ENCODE measurements at places on chromosomes 12 and 14. TPM values are rescaled to one million over a fixed set of nuclear protein-coding genes. Genes with fewer than 3 reads are reported as not detected.

DNA sequence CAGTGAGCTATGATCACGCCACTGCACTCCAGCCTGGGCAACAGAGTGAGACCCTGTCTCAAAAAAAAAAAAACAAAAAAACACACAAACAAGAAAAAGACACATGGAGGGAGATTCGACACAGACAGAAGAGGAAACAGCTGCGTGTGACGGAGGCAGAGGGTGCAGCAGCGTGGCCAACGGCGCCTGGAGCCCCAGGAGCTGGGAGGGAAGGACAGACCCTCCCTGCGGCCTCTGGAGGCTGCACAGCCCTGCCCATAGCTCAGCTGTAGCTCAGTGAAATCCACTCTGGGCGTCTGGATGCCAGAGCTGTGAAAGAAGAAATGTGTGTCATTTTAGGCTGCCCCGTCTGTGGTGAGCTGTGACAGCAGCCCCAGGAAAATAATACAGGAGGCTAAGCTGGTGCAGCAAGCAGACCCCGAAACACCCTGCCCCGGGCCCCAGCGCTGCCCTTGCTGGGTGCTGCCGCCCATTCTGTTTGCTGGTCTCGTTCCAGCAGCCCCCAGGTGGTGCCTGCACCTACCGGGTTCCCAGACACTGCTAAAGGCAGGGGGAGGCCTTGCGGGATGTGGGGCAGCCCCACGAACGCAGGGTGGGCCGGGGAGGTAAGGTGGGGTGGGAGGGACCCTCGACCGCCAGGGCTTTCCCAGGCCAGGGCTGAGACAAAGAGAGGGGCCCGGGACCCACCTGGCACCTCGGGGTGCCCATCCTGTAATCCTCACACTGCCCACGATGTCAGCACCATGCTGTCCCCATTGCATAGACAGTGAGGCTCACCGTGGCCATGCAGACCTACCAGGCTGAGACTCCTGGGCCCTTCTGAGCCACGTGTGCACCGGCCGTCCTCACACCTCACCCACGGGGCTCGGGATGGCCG lies 21.2 kb downstream of the GALNT9 start:
- no peak for DNase-seq

GRCh38 chr12:77352946-77353345 lies 287.6 kb upstream of the E2F7 start:
- no peak for DNase-seq

DNA sequence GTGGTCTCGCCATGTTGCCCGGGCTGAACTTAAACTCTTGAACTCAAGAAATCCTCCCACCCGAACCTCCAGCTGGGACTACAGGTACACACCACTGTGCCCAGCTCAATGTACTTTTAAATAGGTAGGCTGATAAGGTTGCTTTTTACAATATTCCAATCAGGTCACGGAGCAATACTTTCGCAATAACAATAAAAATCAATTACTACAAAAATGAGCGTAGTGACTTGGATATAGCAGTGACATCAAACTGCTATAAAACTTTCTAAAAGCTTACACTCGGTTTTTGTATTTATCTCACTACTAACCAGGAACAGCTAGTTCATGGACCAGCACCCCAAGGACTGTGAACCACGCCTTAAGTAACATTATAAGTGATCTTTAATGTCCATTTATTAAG lies 10.5 kb downstream of the SARNP start:
- DNase-seq, result no peak

- no peak for DNase-seq
These were observed 80.3 kb upstream of the NOS1 start for GRCh38 chr12:117441751-117442150.

GRCh38 chr12:10968765-10969456 lies 17.8 kb downstream of the TAS2R50 start:
- no peak for DNase-seq

DNA sequence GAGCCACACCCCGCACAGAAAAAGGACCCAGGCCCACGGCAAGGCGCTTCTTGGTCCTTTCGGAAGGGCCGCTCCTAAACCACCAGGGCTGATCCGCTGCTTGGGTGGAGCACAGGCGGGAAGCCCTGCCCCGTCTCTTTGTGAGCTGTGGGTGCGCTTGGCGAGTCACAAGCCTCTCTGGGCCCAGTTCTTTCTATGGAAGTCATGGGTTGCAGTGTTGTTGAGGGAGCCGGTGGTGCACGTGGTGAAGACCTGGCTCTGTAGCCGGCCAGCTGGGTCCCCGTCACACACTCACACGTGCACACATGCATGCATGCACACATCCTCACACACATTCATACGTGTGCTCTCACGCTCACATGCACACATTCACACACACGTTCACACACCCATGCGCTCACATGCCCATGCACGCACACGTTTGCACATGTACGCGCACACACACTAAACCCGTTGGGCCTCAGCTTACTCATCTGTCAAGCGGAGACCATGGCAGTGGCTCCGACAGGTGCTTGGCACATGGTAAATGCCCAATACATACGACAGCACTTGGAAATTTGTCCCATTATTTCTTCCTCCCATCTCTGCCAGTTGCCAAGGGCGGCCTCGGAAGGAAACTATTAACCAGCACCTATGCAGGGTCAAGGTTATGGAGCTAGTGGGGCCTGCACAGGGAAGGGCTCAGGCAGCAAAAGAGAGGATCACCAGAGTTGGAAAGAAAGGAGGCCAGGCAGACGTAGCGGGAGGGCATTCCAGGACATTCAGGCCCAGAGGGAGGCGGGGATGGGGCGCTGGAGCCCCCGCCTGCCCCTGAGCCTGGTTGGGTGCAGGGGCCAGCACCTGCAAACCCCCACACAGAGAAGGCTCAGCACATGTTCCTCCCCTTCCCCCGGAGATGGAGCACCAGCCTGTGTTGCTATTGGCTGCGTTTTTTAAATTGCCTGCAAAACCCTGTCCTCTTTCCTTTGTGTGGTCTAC lies 96.9 kb downstream of the SETD3 start:
- no peak for DNase-seq

DNA sequence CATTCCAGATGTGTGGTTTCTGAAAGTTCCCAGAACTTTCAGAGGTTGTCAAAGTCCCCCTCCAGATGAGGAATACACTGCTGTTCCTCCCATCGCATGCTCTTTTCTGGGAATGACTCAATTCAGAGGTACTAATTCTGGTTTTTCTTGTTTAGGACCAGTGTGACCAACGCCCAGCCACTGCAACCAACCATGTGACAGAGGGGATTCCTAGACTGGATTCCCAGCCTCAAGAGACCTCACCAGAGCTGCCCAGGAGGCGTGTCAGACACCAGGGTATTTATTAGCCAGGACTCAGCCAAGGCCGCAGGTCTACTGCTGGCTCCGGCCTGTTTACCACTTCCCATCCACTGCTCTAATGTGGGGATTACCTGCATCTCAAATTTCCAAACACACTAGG lies 24.2 kb downstream of the TRAFD1 start:
- no peak for DNase-seq

DNA sequence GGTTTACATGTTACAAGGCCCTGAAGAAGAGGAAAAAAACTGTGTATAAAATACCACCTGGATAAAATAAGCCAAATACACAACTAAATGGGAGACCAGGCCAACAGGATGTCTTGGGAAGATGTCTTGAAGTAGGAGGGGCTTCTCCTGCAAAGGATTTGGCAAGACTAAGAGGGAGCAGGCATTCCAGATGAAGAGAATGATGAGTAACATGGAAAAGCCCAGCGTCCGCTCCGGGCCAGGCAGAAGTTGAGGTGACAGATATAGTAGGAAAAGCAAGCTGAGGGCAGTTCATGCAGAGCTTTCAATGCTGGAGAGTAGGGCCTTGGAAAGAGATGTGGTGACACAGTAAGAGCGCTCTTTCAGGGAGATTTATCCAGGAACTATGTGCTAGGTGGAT lies 16.1 kb upstream of the EIF4B start:
- DNase-seq, result no peak

- DNase-seq, result no peak
These were observed 280.0 kb downstream of the RAD51B start for GRCh38 chr14:68099495-68100045.

- no peak for DNase-seq
These were observed 8.7 kb downstream of the C14orf180 start for GRCh38 chr14:104588066-104588857.

DNA sequence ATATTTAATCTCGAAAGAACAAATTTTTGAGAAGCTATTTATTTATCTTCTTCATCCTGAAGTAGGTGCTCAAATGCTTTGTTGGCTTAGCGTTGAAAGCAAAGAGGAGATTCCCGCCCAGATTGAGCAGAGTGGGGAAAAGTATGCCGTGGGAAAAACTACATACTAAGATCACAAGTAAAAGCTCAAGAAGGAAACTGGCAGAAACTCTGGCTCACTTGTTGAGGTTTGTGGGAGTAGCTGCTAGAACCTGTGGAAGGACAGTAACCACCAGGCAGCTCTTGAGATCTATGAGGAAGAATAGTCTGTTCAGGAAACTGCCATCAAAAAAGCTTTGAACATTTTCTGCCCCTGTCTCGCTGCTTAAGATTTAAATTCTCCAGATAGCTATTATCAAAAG lies 3.9 kb downstream of the MYRFL start:
- DNase-seq, result no peak

DNA sequence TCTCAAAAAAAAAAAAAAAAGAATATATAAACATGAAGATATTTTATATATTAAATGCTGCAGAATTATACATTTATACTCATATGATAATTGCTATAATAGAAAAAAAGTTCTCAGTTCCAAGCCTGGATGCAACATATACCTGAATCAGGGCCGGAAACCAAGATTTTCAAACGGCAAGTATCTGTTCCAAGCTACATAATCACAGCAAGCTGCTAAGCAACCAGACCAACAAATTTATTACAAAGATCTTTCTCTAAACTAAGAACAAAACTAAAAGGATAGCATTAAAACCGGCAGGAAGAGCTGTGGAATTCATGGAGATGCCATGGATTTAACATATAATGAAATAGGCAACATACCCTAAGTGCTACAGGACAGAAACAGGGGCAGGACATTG lies 7.1 kb downstream of the RACGAP1 start:
- no peak for DNase-seq

- DNase-seq, result no peak
These were observed 157.4 kb upstream of the FKBP4 start for GRCh38 chr12:2637371-2637770.

- DNase-seq, result no peak
These were observed 5.0 kb downstream of the RASAL1 start for GRCh38 chr12:113130457-113131135.

DNA sequence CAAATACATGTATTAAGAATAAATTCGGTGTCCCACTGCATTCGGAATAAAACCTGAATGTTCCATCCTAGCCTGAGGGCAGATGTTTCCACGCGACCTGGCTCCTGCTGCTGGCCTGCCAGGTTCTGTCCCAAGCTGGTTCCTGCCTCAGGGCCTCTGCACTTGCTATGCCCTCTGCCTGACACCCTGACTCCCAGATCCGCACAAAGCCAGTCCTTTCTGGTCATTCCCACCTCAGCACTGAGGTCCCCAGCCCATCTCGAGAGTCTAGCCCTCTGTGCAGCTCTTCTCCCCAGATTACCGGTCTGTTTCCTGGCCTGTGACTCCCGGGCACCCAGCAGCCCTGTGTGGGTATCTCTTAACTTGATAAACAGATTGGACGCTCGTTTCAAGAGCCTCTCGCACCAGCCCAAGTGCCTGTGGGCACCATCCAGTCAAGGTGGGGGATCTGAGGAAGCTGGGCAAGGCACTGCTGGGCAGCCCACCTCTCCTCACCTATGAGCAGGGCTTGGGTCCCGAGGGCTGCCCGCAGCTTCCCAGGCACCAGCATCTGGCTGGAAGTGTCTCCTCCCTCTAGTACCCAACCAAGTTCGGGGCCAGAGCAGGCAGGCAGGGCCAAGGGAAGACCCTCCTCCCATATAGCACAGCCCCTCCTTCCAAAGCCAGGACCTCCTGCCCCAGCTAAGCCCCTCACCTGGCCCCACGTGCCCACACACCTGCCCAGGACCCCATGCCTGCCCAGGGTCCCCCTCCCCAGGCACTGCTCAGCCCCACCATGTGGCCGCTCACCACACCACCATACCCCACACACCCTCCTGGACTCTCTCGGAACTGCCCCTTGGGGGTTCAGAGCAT lies 132.2 kb downstream of the NCOR2 start:
- DNase-seq, result no peak

DNA sequence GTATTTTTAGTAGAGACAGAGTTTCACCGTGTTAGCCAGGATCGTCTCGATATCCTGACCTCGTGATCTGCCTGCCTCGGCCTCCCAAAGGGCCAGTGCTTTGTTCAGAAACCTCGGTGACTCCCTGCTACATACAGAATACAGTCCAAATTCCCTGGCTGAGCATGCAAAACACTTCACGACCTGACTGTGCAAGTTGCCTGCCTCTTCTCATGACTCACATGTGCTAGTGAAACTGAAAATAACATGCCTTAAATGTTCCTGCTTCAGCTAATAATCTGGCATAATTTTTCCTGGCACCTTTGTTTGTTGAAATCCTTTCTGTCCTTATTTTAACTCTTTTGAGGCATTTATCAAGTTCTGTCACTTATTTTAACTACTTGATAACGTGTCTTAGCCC lies 8.2 kb downstream of the DMAC2L start:
- DNase-seq, result no peak

- DNase-seq, result no peak
These were observed 332.5 kb downstream of the MED13L start for GRCh38 chr12:115944837-115945490.

- DNase-seq, result no peak
These were observed 13.8 kb upstream of the IL26 start for GRCh38 chr12:68239309-68239982.

- no peak for DNase-seq
These were observed 120.9 kb upstream of the HIF1A start for GRCh38 chr14:61574514-61574807.

KERA gene
- polyA plus RNA-seq, result 0.05 TPM

BDKRB1 gene
- not detected for polyA plus RNA-seq

ZC2HC1C gene
- 7.1 TPM for polyA plus RNA-seq

MYRFL gene
- 1.2 TPM for polyA plus RNA-seq

RAD52 gene
- 23.9 TPM for polyA plus RNA-seq

DDN gene
- 88.9 TPM for polyA plus RNA-seq

PGF gene
- polyA plus RNA-seq, result 12.7 TPM

CABP1 gene
- 5.6 TPM for polyA plus RNA-seq

INHBC gene
- polyA plus RNA-seq, result 0.29 TPM

TOMM20L gene
- polyA plus RNA-seq, result 1.4 TPM

TMED10 gene
- polyA plus RNA-seq, result 285 TPM

SYNJ2BP gene
- polyA plus RNA-seq, result 45.2 TPM
